Cardiac muscle cell (in vitro differentiated cells and primary cell): ENCODE measurements at places on chromosomes 1 and 21.

DNA sequence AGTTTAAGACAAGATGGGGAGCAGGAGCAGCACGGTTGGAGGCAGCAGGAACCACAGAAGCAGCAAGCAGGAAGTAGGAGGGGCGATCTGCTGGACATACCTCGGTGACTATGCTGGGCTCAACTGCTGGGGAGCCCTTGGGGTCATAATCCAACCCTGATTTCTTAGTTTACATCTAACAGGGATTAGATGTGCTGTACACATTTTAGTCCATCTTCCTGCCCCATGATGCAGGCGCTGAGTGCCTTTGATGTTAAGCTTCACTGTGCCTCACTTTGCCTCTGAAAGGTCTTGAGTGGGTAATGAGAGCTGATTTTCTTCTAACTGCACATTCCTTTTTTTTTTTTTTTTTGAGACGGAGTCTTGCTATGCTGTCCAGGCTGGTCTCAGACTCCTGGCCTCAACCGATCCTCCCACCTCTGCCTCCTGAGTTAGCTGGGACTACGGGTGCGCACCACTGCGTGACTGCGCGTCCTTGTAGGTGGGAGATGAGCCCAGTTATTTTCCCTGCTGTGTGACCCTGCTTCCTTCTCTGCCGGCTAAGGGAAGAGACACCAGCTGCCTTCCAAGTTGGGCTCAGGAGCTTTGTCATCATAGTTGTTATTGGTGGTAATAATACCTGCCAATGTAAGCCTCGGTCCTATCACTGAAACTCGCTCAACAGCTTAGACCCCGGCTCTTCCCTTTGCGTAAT lies 1.1 kb upstream of the RCAN3 start:
- DNase-seq = no peak

- DNase-seq = no peak
Measured at GRCh38 chr1:93621246-93621645, 60.4 kb downstream of the BCAR3 start.

- DNase-seq = no peak
Measured at GRCh38 chr21:17044696-17045095, 468.1 kb upstream of the CXADR start.

- no peak for DNase-seq
Measured at GRCh38 chr1:3219005-3219790, 150.2 kb downstream of the PRDM16 start.

DNA sequence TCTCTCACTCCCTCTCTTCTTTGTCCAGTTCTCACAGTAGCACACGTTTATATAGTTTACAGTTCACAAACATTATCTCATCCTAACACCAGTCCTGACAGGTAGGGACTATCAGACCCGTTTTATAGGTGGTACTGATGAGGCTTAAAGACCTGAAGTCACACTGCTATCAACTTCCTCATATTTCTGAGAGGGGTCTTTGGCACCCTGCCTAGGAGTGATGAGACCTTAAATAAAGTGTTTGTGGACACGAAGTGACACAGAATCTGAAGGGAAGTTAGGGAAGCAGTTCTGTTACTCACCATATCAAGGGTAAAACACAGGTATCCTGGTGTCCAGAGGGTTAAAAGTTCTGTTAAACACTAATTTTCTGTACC lies 590 bp upstream of the TACSTD2 start:
- DNase-seq = no peak

DNA sequence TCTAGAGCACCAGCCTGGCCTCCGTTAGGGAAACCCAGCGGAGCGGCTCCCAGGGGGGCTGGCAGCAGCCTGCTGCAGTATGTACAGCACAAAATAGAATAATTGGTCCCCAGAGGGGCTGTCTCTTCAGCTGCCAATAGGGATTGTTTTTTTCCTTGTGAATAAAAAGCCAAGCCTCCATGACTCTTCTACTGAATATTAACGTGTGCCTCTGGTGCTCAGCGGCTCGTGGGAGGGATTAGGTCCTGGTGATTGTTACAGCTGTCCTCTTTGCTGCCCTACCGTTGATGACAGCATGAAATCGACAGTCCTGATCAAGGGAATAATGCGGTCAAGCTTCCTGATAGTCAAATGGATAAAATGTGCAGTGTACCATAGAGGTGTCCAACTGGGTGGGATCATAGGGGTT lies 190.7 kb upstream of the RUNX1 start:
- no peak for DNase-seq

GRCh38 chr1:200051620-200052019 lies 24.1 kb downstream of the NR5A2 start:
- DNase-seq = no peak

DNA sequence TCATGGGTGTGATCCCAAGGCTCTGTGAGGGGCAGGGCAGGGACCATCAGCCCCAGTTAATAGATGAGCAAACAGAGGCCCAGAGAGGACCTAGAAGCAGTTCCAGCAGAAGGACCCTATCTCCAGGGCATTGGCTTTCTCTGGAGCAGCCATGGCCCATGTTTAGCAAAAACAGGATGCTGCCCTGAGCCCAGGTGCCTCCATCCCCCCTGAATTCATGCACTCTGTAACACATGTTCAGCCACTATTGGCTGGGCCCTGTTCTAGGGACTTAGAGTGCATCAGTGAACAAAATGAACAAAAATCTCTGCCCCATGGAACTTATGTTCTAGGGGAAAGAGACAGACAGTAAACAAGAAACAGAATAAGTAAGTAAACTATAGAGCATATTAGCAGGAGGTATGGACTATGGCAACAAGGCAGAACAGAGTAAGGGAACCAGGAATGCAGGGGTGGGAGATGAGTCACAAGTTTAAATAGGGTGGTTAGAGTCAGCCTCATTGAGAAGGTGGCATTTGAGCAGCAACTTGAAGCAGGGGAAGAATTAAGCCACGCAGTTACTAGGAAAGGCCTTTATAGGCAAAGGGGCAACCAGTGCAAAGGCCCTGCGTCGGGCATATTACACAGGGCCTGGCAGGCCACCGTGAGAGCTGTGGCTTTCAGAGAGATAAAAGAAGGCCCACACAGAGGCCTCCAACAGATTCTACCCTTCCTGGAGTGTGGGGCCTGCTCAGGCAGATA lies 185.9 kb upstream of the EDN2 start:
- no peak for DNase-seq

DNA sequence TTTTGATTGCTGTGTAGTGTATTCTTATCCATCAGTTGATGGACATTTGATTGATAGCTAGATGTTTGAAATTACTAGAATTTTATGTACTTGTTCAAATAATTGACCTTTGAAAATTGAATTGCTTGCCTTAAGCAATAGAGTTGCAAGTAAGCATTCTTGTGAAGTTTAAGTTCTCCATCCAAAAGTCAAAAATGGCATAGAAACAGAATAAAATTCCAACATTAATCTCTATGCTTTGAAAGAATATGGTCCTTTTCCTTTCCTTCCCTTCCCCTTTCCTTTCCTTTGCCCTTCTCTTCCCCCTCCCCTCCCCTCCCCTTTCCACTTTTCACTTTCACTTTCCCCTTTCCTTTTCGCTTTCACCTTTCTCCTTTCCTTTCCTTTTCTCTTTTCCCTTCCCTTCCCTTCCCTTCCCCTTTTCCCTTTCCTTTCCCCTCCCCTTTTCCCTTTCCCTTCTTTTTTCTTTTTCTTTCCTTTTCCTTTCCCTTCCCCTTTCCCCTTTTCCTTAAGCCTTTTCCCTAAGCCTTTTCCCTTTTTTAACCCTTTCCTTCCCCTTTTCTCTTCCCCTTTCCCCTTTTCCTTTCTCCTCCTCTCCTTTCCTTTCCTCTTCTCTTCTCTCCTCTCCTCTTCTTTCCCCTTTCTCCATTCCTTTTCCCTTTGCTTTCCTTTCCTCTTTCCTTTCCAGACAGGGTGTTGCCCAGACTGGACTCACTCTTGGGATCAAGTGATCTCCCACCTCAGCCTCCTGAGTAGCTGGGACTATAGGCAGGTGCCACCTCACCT lies 67.4 kb downstream of the SASS6 start:
- DNase-seq = peak; percentile 18

- no peak for DNase-seq
Measured at GRCh38 chr21:31043471-31043870, 5.2 kb upstream of the KRTAP19-8 start.

GRCh38 chr1:26788836-26789611 lies 1.3 kb downstream of the PIGV start:
- peak; percentile 85 for DNase-seq

- no peak for DNase-seq
Measured at GRCh38 chr1:178342745-178343144, 154.0 kb downstream of the CLEC20A start.

DNA sequence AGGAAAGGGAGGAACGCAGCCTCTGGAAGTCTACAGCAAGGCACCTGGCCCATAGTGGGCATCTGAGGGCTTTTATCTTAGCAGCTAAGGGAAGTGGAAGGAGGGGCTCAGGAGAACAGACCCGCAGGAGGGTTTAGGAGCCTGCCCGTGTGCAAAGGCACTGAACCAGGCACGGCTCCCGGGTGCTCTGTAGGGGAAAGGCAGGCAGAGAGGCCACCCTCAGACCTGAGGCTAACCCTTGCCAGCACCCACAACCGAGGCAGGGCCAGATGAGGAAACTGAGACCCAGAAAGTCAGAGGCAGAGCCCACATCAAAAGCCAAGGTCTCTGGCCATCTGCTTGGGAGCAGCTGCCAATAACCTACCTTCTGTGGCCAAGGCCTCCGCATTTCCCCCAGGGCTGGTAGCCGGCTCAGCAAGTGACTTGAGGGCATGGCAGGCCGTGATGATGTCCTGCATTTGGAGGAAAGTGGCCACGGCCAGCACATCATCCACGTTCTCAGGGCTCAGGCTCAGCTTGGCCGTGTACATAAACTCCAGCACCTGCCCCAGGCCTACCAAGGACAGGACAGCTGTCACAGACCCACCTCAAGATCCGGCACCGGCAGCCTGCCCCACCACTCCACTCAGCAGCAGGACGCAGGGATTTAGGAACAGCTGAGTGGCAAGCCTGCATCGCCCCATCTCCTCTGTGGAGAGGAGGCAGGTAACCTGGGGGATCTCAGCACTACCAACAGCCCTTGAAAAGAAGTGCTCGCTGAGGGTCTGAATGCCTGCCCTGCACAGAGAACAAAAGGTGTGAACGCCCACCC lies 29.1 kb downstream of the ZBTB17 start:
- DNase-seq = no peak

DNA sequence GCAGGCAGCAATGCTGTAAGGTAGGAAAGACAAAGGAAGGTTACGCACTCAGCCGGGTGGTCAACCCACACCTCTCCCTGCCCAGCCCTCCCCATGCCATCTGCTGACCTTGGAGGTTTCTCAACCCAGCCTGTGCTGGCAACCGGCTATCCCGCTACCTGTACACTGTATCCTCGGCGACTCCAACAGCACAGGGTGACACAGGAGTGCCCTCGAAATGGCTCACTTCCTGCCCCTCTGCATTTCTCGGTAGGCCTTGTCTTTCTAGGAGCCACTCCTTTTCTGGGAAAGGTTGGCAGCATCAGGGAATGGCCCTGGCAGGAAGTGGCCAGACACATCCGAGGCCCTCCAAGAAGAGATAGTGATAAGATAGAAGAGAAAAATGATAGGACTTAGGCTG lies 124.0 kb downstream of the PROX1 start:
- DNase-seq = no peak

DNA sequence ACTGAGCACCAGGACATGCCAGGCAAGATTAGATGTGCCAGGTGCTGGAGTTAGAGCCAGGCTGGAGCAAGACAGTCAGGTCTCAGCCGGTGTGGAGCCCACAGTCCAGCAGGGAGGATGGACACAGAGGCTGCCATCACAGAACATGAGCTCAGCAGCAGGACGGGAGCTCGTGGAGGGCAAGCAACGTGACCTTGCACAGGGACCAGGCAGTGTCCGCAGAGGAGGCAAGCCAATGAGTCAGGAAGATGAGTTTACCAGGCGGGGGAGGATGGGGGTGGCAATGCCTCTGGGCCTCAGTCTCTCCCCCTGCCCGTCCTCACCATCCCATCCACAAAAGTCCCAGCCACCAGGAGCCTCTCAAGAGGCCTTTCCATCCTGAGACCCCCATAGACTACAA lies 20.7 kb upstream of the ZC3H12A start:
- DNase-seq = no peak

- peak; percentile 28 for DNase-seq
Measured at GRCh38 chr1:238252033-238252802, 361.5 kb upstream of the ZP4 start.

- peak; percentile 88 for DNase-seq
Measured at GRCh38 chr1:88731475-88732269, 47.6 kb downstream of the PKN2 start.

DNA sequence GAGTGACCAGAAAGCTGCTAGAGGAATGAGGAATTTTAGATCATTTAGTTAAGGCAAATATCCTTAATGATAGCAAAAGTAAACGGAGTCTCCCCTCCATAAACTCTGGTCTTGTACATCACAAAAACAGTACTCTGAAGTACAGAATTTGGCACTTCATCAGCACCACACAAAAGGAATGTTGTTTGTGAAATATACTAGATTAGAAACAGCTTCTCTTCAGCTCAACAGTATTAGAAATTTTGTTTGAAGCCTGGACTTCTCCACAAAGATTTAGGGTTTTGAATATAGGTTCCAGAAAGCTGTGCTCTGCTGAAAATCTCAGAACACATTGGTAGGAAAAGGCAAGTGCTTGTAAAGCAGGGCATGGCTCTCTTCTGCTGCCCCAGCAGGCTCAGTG lies 135.1 kb upstream of the PTGFR start:
- DNase-seq = peak; percentile 69

- DNase-seq = no peak
Measured at GRCh38 chr21:44575307-44576024, 1.9 kb downstream of the KRTAP10-4 start.

DNA sequence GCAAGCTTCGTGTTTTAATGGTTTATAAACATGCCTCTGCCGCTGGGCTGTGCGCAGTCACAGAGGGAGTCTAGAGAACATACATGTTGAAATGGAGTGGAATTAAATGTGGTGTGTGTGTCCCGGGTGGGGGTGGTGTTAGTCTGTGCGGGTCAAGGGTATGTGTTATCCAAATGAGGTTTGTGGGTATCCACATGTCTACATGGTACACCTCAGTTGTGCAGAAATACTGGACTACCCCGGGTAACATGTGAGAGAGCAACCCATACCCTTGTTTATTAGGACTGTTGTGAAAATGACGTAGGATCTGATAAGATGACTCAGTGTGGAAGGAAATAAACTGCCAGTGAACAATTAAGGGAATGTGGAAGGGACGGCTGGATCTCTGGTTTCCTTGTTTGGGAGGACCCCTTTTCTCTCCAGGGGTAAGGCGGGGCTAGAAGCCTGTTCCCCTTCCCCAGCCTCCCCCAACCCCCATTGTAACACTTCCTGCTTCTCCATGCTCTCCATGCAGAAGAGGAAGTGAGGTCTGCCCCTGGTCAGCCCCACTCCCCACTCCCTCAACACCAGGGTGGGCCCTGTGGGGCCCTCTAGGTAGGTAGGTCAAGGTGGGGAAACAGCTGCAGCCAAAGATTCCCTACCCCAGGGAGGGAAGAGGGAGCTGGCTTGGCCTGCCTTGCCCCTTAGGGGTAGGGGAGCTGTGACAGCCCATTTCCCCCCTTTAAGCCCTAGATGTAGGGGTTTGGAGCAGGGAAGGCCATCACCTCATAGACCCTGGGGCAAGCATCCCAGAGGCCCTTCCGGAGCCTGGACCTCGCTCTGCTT lies 690 bp downstream of the EPS8L3 start:
- DNase-seq = peak; percentile 86

DNA sequence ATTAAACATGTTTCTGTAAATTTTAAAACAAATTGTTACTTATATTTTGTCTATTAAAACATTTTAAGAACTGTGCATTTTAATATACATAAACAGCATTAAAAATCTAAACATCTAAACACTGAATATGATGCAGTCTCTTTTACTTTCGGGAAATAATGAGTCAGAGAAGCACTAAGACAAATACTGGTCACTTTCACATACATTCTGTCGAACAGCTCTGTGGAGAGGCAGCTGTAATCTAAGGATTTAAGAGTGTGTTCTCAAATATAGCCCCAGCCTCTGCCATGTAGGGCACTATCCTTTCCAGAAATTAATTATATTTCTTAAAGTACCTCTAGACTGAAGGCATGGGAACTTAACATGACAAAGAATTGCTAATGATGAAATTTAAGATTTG lies 89.6 kb upstream of the PTGFR start:
- DNase-seq = no peak
